ENCODE measurements at places on chromosomes 11 and 22. TPM values are rescaled to one million over a fixed set of nuclear protein-coding genes. Genes with fewer than 3 reads are reported as not detected.

The FOLR3 gene
- total RNA-seq: not detected

The SYT13 gene
- not detected for total RNA-seq

The SCGB1C1 gene
- not detected for total RNA-seq

The KBTBD3 gene
- total RNA-seq: 5.7 TPM

The ZNHIT2 gene
- 9.6 TPM for total RNA-seq

The ATG13 gene
- total RNA-seq: 56.4 TPM

The DDI1 gene
- total RNA-seq: not detected

The APOL4 gene
- total RNA-seq: 10.6 TPM

The RGL4 gene
- not detected for total RNA-seq

The TYR gene
- total RNA-seq: not detected

The OR56A1 gene
- total RNA-seq: not detected

The LGALS12 gene
- 230 TPM for total RNA-seq

The OR51L1 gene
- total RNA-seq: not detected

The TMEM134 gene
- 50.4 TPM for total RNA-seq

The PRDM11 gene
- total RNA-seq: 11.3 TPM

The NXPE1 gene
- not detected for total RNA-seq

The DDB1 gene
- total RNA-seq: 118 TPM

The OR8B12 gene
- not detected for total RNA-seq
